ENCODE measurements at places on chromosomes 13 and 19.

- peak; percentile 50 for DNase-seq
These were observed 4.9 kb upstream of the LYPD3 start for GRCh38 chr19:43470288-43470687.

GRCh38 chr19:35427187-35427586 is 20.9 kb upstream of the FFAR2 start:
- DNase-seq = no peak

DNA sequence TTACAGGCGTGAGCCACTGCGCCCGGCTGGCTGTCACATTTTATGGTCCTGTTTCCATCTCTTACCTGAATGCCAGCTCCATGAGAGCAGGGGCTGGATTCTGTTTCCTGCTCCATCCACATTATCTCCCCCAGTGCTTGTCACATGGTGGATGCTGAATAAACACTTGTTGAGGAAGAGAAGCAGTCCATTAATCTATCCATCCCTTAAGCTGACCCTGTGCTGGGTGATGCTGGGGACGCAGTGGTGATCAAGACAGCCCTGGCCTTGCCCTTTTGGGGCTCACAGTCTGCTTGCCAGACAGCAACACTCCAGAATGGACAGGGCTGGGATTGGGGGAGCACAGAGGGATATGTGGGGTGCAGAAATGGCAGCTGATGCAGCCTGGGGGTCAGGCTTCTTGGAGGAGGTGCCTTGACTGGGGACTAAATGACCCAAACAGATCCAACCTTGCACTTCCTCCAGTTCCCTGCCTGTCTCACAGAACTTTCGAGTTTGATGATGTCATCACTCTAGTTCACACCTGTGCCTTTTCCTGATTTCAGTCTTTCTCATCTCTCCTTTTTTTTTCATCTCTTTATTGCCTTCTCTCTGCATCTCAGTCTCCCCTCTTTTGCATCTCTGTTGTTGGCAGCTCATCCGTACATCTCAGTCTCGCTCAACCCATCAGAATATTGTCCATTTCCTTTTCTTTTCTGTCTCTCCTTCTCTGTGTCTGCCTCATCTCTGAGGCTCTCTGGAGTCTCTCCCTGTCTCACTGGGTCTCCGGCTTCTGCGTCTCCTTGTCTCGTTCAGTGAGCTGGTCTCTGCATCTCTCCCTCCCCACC is 4.6 kb downstream of the IRF2BP1 start:
- no peak for DNase-seq

GRCh38 chr13:72383646-72384045 is 343.8 kb downstream of the MZT1 start:
- DNase-seq = no peak

GRCh38 chr19:33905937-33906577 is 109.4 kb downstream of the KCTD15 start:
- DNase-seq = peak; percentile 10

DNA sequence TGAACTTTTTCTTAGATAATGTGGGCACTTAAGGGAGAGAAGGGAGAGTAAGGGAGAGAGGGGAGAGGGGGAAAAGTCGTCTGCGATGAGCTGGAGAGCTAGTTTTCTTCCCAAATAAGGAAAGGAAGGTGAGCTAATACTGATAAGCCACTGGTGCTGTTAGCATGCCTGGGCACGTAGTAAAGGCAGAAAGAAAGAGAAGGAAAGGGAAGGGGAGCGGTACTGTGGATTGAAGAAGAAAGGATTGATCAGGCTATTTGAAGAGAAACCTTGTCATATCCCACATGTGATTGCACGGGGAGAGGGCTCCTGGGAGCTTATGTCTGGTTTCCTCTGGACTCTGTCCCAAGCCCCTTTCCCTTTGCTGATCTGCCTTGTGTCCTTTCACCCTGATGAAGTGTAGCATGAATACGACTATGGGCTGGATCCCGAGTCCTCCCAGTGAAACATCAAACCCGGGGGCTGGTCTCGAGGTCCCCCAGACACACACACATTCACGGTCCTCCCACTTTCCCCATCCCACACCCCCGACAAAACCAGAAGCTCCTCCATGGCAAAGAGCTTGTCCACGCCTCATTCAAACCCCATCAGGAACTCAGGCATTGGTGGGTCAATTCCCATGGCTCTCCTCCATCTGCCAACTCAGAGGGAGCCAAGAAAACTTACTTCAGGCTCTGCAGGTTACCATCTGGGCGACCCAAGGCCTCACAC is 30.6 kb downstream of the NLRP13 start:
- no peak for DNase-seq

DNA sequence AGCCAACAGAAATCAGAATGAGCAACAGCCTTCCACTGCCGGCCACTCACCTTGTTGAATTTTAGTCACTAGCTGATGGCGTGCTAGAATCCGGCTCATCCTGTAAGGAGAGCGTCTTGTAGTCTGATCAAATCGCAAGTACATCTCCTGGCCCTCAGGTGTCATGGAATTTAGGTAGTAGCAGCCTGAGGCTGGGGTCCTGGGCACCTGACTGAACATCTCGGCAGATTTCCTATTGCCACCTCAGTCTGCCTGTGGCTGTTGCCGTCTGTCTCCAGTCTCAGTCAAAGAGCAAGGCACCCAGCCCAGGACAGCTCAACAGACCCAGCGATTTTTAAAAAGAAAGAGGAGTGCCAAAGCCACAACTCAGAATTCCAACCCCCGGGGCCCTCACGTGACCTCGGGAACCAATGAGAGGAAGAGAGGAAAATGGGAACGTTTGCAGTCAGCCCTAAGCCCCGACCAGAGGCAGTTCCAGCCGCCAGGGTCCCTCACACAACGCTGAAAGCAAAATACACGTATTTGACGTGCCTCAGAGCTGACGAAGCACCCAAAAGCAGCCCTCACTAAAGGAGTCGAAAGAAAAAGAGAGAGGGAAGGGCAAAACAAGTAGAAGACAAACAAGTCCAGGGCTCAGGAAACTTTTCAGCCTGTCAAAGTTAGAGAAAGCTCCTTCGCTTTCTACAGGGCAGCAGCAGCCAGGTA is at the start of gene STARD13:
Gene STARD13 (minus strand): TSS at position 336 of the 705 bp plus-strand sequence. CDS start 117 bp downstream, at position 219.
- peak; percentile 1 for DNase-seq

- DNase-seq = no peak
These were observed 95.7 kb downstream of the SLC10A2 start for GRCh38 chr13:102970542-102970941.

- DNase-seq = no peak
These were observed 18.5 kb downstream of the GPR42 start for GRCh38 chr19:35389192-35389861.

- no peak for DNase-seq
These were observed 23.9 kb upstream of the GAS6 start for GRCh38 chr13:113887700-113888201.

DNA sequence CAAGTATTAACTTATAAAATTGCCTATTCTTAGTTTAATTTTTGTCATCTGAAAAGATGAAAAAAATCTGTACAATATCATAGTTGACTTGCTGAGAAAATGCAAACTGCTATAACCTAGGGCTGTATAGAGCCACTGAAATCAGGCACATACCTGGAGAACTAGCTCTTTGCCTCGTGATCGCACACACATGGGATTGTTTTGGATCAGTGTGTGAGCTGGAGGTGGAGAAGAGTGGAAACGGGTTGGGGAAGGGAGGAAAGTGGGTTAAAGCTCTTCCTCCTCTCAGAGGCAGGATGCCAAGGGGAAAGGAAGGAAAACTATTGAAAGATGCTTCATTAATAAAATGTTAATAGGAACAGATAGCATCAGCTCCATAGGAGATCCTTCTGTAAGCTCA is 2.7 kb downstream of the MTUS2 start:
- DNase-seq = no peak

DNA sequence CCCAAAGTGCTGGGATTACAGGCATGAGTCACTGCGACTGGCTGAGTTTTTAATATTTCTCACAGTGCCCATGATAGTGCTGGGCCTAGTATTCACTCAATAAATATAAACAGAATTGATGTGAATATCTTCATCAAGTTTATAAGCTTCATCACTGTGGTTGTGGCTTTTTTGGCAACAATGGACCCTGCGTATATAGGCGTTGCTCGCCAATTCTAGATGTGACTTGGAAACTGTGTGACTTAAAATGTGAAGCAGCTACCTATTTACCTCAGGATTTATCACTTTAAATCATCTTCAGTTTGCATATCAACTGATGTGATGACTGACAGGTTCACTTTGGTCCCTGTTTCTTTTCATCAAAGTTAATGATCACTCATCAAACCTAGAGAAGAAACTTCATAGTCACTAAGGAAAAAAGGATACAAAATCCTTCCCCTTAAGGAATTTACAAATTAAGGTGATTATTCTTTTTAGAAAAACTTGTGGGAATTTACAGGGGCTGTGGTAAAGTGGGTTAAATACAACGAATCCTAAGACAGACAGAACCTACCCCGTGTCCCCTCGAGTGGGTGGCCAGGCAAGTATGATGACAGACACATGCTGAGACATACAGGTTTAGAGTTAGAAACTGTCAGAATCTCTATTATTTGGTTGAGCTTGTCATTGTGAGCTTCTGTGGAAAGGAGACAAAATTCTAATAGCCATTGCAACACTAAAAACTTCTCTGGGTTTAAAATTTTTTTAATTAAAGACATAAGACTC is 101.3 kb downstream of the AKAP11 start:
- no peak for DNase-seq

DNA sequence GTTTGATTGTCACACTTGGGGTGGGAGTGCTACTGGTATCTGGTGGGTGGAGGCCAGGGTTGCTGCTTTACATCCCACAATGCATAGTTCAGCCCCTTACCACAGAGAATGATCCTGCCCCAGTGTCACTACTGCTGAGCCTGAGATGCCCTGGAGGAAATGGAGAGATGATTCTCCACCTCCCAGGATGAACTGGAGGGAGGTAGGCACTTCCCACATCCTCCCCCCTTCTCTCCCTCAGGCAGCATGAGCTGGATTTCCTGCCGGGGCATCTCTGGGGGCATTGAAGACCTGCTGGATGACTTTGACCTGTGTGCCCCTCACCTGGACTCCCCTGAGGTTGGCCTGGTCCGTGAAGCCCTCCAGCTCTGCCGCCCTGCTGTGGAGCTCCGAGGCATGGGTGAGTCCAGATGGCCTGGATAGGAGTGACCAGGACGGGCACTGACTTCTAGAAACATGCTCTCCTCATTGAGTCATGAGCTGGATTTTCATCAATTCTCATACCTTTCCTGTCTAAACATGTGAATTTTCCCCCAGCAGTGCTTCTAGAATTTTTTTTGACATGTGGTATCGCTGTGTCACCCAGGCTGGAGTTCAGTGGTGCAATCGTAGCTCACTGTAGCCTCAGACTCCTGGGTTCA is 45.3 kb downstream of the NWD1 start:
- DNase-seq = no peak

GRCh38 chr19:1389033-1389940 is 5.6 kb downstream of the NDUFS7 start:
- DNase-seq = no peak

DNA sequence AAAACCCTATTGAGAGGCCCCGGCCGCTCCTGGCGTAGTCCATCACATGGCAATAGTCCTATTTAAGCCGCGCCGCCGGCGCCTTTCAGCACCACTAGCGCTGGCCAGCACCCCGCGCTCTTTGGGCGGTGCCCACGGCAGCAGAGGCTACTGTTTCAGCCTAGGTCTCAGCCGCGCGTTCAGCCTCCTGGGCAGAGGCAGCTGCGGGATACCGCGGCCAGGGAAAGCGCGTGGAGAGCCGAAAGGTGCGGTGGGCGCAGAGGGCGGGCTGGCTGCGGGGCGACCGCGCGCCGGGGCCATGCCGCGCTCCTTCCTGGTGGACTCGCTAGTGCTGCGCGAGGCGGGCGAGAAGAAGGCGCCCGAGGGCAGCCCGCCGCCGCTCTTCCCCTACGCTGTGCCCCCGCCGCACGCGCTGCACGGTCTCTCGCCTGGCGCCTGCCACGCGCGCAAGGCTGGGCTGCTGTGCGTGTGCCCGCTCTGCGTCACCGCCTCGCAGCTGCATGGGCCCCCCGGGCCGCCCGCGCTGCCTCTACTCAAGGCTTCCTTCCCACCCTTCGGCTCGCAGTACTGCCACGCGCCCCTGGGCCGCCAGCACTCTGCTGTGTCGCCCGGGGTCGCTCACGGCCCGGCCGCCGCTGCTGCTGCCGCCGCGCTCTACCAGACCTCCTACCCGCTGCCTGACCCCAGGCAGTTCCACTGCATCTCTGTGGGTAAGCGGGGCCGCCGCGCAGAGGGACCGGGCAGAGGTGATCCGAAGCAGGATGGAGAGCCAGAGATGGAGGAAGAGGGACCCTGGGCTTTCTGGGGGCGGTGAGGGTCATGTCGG is at the start of gene GSX1:
Gene GSX1 (plus strand): TSS at position 91 of the 826 bp plus-strand sequence. CDS start 208 bp downstream, at position 299.
- DNase-seq = peak; percentile 46

DNA sequence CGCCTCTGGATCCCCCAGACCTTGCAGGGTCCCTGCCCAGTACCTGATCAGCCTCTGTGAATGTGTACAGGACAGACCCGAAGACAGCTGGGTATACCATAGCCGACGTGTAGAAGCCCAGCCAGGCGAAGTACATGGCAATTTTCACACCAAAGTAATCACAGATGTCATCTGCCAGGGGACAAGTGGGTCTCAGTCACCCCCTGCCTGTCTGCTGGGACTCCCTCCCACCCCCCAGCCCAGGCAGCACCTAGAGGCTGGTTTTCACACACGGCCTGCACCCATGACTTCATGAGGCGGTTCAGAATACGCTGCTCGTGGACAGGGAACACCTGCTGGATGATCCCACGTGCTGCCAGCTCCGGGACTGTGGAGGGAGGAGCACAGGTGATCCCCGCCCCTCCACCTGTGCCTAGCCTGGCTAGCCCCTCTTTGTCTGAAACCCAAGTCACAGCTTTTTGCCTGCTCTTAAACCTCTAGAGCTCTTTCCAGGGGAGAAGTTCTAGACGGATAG is 3.6 kb downstream of the ANO8 start:
- no peak for DNase-seq

DNA sequence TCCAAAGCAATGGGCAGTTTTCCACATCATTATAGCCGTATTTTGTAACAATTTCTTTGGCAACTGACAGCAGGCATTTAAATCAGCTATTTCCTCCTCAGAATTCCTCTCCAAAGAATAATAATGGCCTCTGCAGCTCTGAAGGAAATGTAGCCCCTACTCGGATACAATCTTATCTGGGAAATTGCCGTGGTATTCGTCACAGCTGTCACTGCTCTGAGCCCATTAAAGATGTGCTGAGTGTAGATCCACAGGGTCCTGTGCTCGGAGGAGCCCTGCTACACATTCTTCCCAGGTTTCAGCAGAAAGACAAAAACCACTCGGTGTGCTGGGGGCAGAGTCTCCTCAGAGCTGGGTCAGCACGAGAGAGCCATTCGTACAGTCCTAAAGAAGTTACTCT is 33.1 kb downstream of the MZT1 start:
- no peak for DNase-seq

GRCh38 chr19:43311706-43312105 is 41.8 kb upstream of the CD177 start:
- DNase-seq = no peak

GRCh38 chr13:32964987-32965386 is 51.2 kb upstream of the KL start:
- no peak for DNase-seq

- DNase-seq = no peak
These were observed 9.2 kb downstream of the RANBP3 start for GRCh38 chr19:5968431-5969373.
